ENCODE measurements at places on chromosomes 2 and 18. TPM values are rescaled to one million over a fixed set of nuclear protein-coding genes. Genes with fewer than 3 reads are reported as not detected.

DNA sequence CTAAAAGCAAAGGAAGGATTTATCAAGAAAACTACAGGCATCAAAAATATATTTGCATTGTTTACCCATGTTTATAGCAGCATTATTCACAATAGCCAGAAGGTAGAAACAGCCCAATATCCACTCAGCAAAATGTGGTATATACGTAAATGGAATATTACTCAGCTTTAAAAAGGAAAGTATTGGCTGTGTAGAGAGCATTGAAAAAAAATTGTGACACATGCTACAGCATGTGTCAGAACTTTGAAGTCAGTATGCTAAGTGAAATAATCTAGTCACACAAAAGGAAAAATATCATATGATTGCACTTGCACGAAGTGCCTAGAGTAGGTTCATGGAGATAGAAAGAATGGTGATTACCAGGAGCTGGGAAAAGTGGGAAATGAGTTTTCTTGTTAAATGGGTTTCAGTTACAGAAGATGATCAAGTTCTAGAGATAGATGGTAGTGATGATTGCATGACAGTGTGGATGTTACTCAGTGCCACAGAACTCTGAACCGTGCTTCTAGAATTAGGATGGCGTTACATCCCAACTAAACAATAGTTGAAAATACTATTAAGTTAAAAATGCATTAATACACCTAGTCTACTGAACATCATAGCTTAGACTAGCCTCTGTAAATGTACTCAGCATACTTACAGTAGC, 20.1 kb downstream of the ANKRD12 start:
- H3K4me1 ChIP-seq: peaks cover 31% of the 10 kb centered on the region
- no peak overlapping the region for H3K4me3 ChIP-seq
- H3K36me3 ChIP-seq: peaks cover 13% of the 10 kb centered on the region

DNA sequence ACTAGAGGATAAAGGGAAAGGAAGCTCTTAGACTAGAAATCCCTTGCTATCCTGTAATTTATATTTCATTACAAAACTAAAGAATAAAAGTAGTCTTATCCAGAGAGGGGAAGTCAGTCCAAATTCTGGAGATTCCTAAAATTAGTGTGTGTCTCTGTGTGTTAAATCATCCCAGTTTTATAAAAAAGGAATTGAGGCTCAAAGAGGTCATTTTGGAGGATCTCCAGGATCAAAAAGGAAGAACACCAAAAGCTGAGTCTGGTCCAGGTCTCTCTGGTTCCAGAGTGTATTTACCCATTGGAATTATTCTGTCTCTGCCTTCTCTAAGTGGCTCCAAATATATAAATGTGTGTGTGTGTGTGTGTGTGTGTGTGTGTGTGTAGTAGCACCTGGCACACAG, 166.7 kb downstream of the NRXN1 start:
- DNase-seq: no peak
- H3K4me3 ChIP-seq: no peak overlapping the region
- no peak overlapping the region for H3K27ac ChIP-seq
- no peaks in the 10 kb centered on the region for H3K36me3 ChIP-seq

GRCh38 chr2:157601807-157602206, 26.9 kb downstream of the ACVR1C start:
- H3K4me3 ChIP-seq: no peak overlapping the region
- peaks cover 6% of the 10 kb centered on the region for H3K27me3 ChIP-seq
- no peak overlapping the region for H3K27ac ChIP-seq
- no peaks in the 10 kb centered on the region for H3K36me3 ChIP-seq
- H3K4me1 ChIP-seq: no peaks in the 10 kb centered on the region
- DNase-seq: no peak

DNA sequence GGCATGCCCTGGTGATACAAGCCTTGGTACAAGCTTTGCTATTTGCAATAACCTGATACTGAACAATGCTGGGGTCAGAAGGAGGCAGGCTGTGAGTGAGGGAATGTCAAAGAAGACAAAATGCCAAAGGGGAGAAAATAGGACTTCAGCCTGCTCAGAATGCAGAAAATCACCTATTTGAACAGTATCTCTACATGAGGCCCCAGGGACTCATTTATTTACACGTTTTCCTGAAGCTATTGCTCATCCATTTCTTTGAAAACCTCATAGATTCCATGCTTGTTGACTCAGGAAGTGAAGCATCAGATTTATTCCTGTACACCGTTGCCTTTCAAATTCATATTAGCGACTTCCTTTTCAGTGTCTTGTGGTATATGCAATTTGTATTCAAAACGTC, 69.4 kb upstream of the CBLN2 start:
- H3K27ac ChIP-seq: no peak overlapping the region
- no peaks in the 10 kb centered on the region for H3K27me3 ChIP-seq

Gene TDRD15
- 1.1 TPM for total RNA-seq

GRCh38 chr2:30522421-30522820, 75.4 kb downstream of the LCLAT1 start:
- no peaks in the 10 kb centered on the region for H3K4me1 ChIP-seq
- no peak overlapping the region for H3K4me3 ChIP-seq
- no peak overlapping the region for H3K27ac ChIP-seq
- no peak for DNase-seq

GRCh38 chr2:150095361-150096095, 391.9 kb downstream of the RND3 start:
- no peaks in the 10 kb centered on the region for H3K4me1 ChIP-seq
- no peak for DNase-seq
- H3K27me3 ChIP-seq: no peaks in the 10 kb centered on the region
- H3K27ac ChIP-seq: no peak overlapping the region

GRCh38 chr2:179580378-179581146, 280.9 kb downstream of the ZNF385B start:
- H3K27me3 ChIP-seq: no peaks in the 10 kb centered on the region
- H3K4me1 ChIP-seq: no peaks in the 10 kb centered on the region
- DNase-seq: no peak
- no peaks in the 10 kb centered on the region for H3K36me3 ChIP-seq
- H3K4me3 ChIP-seq: no peak overlapping the region

- no peaks in the 10 kb centered on the region for H3K27me3 ChIP-seq
- peaks cover 16% of the 10 kb centered on the region for H3K4me1 ChIP-seq
- no peaks in the 10 kb centered on the region for H3K36me3 ChIP-seq
- DNase-seq: no peak
Observed at GRCh38 chr18:48669991-48670750, 131.3 kb downstream of the CTIF start.

GRCh38 chr18:35494251-35495220, 3.2 kb downstream of the INO80C start:
- H3K27me3 ChIP-seq: no peaks in the 10 kb centered on the region
- no peaks in the 10 kb centered on the region for H3K36me3 ChIP-seq
- DNase-seq: no peak
- no peak overlapping the region for H3K4me3 ChIP-seq

DNA sequence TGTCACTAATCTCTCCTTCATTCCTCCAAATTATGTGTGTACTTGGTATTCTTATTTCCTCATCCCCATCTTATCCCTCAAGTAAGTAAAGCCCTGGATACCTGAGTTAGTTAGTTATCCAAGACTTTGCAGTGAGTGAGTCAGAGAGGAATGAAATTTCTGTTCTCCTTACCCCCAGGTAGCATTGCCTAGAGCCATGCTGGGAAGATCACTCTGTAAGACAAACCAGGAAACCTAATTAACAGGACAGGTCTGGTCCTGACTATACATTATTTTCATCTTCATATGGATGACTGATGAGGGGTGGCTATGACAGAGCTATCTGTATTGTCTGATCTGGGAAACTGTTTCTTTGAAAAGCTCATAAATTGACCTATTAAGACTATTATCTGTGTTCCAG, 55.0 kb upstream of the ITGA6 start:
- DNase-seq: no peak
- no peaks in the 10 kb centered on the region for H3K27me3 ChIP-seq
- H3K4me1 ChIP-seq: peaks cover 4% of the 10 kb centered on the region

DNA sequence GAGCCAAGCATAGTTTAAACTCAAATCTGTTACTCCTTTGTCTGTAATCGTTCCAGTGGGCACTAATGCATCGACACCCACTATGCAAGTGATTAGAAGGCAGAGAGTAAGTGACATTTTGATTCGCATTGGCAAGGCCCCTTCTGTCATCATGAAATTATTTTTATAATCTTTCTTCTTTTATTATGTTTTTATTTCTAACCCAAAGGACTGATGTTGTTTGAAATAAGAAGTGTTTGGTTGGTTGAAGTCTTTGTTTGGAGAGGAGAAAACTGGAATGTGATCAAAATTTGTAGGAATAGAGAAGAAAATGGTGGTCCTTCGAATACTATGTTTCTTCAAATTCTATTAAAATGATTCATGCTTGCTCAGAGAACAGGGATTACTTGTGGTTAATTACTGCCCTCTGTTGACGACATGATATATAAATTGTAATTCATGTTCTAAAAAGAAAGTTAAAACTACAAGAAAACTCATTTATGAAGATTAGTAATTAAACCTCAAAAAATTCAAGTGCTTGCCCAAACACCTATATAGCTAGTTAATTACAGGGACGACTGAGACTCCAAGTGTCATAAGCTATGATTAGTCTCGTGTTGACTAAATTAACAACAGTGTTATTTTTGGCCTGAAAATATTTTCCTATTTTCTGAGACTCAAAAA, 26.4 kb upstream of the TFPI start:
- H3K27ac ChIP-seq: no peak overlapping the region
- H3K36me3 ChIP-seq: no peaks in the 10 kb centered on the region
- no peak for DNase-seq
- H3K27me3 ChIP-seq: no peaks in the 10 kb centered on the region
- H3K4me1 ChIP-seq: no peaks in the 10 kb centered on the region
- no peak overlapping the region for H3K4me3 ChIP-seq

DNA sequence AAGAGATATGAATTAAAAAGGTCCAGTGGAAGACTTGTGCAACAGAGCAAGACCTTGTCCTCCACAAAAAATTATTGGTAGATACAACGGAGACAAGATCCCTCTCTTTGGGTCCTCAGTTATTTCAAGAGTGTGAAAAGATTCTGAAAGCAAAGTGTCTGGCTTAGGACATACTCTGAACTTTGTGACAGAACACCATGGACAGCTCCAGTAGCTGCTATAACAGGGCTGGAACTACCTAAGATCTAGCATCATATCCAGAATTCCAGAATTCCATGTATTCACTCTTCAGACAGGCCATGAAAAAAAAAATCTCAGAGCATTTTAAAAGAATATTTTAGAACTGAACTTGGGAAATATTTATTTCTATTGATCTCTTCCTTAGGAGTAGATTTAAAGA, 74.8 kb upstream of the ZBTB14 start:
- no peaks in the 10 kb centered on the region for H3K36me3 ChIP-seq
- H3K4me1 ChIP-seq: no peaks in the 10 kb centered on the region
- no peaks in the 10 kb centered on the region for H3K27me3 ChIP-seq

- no peaks in the 10 kb centered on the region for H3K36me3 ChIP-seq
- H3K27ac ChIP-seq: no peak overlapping the region
- no peak for DNase-seq
- H3K4me3 ChIP-seq: no peak overlapping the region
Observed at GRCh38 chr2:210965472-210965871, 409.1 kb downstream of the CPS1 start.

DNA sequence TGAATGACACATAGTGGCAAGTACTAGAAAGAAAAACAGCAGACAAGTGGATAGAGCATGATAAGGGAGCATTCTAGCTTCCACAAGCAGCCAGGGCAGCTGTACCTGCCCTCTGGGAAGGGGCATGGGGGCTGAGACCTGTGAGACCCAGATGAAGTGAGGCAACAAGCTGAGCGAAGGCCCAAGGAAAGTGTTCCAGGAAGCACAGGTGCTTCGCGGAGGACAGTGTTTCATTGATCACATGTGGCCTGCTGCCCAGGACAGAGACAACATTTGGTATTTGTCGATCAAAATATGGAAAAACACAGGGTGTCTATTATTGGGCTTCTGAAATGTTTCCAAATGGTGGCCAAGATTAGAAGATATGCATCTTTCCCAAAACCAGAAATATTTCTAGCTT, 149.1 kb downstream of the ZNF516 start:
- no peaks in the 10 kb centered on the region for H3K36me3 ChIP-seq
- H3K27me3 ChIP-seq: no peaks in the 10 kb centered on the region
- DNase-seq: no peak
- no peak overlapping the region for H3K4me3 ChIP-seq
- H3K4me1 ChIP-seq: peaks cover 6% of the 10 kb centered on the region

Gene MARCHF4
- not detected for total RNA-seq

GRCh38 chr2:171432969-171433762, 624 bp downstream of the METTL8 start:
- H3K4me1 ChIP-seq: peaks cover 7% of the 10 kb centered on the region
- peak overlapping the region; percentile 85 for H3K27ac ChIP-seq
- peak; percentile 62 for DNase-seq
- H3K4me3 ChIP-seq: peak overlapping the region; percentile 80

- no peaks in the 10 kb centered on the region for H3K36me3 ChIP-seq
- no peak overlapping the region for H3K4me3 ChIP-seq
- DNase-seq: no peak
- H3K27ac ChIP-seq: no peak overlapping the region
- H3K27me3 ChIP-seq: no peaks in the 10 kb centered on the region
- peaks cover 24% of the 10 kb centered on the region for H3K4me1 ChIP-seq
Observed at GRCh38 chr2:136049011-136049742, 63.8 kb upstream of the DARS1 start.

Gene NT5C1B
- total RNA-seq: not detected

DNA sequence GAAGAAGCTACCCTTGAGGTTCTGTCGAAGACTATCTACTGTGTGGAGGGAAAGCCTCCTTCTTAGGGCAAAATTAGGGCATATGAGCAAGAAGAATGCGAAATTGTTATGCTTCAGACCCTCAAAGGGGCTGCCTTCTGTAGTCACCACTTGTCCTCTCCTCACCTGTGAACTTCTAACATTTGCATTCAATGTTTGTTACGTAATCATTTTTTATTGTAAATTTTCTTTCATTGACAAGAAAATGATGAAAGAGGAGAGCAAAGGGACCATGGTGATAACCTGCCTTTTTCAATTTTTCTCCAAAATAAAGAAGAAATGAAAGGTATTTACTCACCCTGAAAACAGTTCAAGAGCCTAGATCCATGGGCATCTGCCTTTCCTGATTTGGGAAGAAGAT, 193.0 kb downstream of the SP3 start:
- H3K27ac ChIP-seq: no peak overlapping the region
- H3K27me3 ChIP-seq: no peaks in the 10 kb centered on the region
- no peak for DNase-seq
- no peaks in the 10 kb centered on the region for H3K36me3 ChIP-seq
- no peaks in the 10 kb centered on the region for H3K4me1 ChIP-seq
- H3K4me3 ChIP-seq: no peak overlapping the region

DNA sequence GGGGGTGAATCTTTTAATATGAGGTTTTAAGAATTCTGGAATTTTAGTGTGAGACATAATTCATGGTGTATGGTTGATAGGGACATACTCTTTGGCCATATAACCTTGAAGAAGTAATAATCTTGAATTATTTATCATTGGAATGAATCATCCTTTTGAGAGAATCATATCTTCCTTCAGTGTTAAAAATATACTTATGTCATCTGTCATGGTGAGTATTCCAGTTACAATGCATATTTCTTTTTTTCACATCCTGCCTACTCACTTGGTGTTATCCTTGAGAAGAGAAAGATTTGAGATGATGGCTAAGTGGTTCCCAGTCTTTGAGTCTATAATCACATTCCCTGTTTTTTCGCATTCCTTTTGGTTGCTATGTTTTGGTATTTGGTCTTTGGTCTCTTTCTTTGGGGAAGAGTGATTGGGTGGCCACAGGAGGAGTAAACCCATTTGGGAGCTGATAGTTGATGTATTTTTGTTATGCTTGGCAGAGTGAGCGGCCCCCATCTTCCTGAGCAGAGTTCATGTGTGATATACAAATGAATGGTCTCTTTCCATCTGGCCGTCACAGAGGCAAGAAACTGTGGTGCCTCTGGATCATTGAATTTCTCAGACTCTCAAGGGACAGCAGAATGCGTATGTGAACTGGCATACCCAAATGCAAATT, 21.6 kb downstream of the ASAP2 start:
- no peak overlapping the region for H3K27ac ChIP-seq
- H3K4me3 ChIP-seq: no peak overlapping the region
- no peak for DNase-seq
- H3K27me3 ChIP-seq: no peaks in the 10 kb centered on the region
